ENCODE measurements at places on chromosomes 5 and 9.

DNA sequence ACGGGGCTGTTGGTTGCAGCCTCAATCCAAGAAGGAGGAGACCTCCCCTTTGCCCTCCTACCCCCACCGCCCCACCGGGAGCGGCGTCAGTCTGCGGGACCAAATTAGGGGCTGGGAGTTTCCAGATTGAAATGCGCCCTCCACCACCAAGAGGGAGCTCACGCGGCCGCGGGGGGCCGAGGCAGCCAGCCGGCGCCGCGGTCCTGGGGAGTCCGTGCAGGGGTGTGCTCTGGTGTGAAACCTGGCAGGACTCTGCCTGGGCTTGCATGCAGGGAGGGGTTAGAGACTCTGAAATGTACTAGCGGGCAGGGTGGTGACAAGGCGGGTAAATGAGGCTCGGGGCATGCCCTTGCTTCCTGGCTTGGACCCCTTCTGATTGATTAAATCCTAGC lies 989 bp upstream of the FBN2 start:
- DNase-seq: no peak

- no peak for DNase-seq
Observed at GRCh38 chr5:72597456-72597948, 90.3 kb upstream of the ZNF366 start.

DNA sequence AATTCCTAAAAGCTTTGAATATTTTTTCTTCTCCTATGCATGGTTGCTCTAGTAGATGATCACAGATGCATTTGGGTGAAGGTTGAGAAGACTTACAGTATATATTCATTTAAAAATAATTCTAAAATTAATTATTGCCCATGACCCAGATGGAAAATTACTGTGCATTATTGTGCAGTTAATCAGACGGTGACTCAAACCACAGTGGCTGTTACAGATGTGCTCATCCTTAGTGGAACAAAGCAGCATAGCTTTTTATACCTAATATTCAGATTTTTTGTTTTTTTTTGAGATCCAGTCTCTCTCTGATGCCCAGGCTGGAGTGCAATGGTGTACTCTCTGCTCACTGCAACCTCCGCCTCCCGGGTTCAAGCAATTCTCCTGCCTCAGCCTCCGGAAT lies 10.7 kb downstream of the OR2V1 start:
- DNase-seq: no peak

DNA sequence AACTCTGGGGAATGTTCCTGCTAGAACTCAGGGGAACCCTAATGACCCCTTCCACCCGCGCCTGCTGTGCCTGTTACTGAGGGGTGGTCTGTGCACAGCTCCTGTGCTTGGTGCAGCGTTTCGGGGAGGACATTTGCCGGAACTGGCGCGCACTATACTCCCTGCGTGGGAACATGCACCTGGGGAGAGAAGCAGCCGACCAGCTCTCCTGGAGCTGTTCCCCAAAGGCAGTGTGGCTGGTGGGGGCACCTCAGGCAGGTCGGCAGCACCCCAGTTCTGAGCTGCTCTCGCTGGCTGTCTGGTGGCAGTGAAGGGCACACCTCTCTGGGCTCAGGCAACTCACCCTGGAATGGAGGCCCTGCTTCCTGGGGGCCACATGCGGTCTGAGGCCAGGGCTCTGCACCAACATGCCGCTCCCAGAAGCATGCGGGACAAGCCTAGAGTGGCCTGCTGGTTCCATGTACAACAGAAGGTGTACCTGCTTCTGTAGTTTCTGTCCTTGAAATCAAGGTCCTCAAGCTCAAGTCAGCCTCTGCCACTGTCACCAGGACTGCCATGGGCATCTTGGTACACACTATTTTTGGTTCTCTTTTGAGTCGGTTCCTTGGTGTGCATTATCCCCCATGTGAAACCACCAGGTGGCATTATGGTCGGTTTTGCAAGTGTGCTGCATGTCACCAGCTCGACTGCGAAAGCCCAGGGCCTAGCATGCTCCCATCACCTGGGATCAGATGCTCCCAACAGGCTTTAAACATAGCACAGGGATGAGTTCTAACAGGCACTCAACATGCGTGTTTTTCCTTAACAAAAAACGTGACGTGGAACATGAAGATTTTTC lies 7.8 kb upstream of the MRNIP start:
- DNase-seq: no peak

- DNase-seq: no peak
Observed at GRCh38 chr9:22446950-22447617, 460 bp downstream of the DMRTA1 start.

- no peak for DNase-seq
Observed at GRCh38 chr9:7782400-7783120, 17.0 kb downstream of the DMAC1 start.

DNA sequence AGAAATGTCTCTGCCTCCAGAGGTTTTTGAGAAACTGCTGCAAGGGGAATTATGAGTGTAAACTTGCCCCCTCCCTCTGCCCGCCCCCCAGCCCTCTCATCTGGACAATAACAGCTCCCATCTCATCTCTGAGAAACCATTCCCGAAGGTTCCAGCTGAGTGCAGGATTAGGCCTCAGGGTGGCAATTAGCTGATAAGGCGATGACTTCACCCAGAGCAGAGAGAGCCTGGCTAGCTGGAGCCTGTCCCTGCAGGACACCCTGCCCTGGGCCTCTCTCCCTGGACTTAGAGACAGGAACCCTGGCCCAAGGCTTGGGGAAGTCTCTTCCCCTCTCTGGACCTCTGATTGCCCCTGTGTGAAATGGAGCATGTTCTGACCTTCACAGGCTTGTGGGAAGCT lies 45.7 kb upstream of the HAND1 start:
- DNase-seq: no peak

DNA sequence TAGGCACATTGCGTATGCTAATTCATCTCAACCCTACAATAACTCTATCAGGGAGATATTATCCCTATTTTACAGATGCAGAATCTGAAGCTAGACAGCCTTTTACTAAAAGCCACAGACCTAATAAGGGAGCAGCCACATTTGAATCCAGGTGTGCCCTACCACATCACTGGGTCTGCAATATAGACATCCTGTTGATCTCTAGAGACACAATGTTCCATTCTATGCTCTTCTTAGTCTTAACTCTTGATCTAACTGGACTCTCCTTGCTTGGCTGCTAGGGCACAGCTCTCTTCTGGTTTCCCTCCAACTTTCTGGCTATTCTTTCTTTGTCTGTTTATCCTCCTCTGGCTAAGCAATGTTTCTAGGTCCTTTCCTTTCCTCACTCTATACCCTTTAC lies 1.4 kb upstream of the SPATA6L start:
- no peak for DNase-seq

- DNase-seq: no peak
Observed at GRCh38 chr9:27584931-27585330, 11.7 kb upstream of the C9orf72 start.

DNA sequence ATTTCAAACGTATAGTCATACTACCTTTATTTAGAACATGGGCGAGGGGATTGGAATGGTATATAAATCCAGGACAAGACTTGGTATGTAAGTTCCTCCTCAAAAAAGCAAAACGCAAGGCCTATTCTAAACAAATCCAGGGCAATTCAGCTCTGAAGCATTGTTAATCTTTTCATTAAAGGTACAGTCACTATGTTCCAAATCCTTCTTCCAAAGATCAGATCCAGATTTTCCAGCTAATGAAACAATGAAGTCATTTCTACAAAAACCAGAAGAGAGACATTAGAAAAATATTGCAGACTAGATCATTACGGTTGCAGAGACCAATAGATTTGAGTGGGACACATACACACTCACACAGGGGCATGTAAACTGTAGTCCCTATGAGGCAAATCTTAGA lies 116.1 kb upstream of the BNC2 start:
- DNase-seq: no peak

DNA sequence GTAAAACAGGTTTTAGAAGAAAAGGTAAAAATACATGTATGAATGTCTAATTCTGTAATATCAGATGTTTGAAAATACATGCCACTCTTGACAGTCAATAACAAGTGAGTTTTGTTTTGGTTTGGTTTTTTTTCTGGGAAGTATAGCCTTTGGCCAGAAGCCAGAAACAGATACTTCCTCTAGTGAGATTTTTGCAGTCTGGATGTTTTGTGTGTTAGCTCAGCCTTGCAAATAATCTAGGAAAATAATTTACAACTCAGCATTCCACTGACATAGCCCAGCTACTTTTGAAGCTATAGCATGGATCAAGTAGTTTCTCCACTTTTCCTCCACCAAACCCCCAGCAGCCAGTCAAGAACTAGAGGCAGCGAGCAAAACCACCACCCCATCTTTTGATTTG lies 56.7 kb downstream of the SLC1A1 start:
- DNase-seq: no peak

DNA sequence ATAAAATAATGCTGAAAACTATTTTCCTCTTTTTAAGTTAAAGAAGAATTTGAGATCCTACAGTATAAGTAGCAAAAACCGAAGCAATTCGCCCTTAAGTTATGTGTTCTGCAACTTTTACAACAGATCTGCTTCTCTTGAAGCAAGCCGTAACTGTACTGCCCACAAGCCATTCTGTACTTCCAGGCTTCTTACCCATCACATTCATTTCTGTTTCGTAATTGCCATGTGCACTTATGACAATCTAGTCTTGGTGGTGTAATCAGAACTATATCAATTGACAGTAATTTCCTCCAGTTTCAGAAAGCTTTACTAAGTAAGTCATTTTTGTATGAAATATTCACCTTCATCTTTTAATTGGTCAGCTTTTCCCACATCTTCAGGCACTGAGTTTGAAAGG lies 13.8 kb downstream of the SGTB start:
- no peak for DNase-seq

GRCh38 chr5:162407614-162408013 lies 340.0 kb downstream of the GABRG2 start:
- DNase-seq: no peak

GRCh38 chr5:77778398-77778797 lies 2.3 kb upstream of the TBCA start:
- DNase-seq: no peak

DNA sequence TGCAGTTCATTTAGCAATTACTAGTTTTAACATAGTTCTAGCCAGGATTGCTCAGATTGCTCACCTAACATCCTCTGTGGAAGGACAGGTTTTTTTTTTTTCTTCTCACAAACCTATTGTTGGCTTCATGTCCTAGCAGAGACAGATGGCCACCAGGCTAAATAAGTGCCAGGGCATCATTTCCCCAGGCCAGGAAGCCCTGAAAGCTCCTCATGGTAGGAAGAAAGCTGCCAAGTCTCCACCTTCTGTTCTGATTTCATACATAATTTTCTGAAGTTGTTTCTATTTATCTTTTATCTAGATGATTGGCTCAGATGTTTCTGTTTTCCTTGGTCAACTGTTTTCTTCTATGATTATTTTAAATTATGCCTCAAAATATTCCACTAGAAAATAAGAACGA lies 31.0 kb downstream of the EFCAB9 start:
- no peak for DNase-seq

- DNase-seq: no peak
Observed at GRCh38 chr5:149873896-149874295, 70.7 kb downstream of the PDE6A start.

- no peak for DNase-seq
Observed at GRCh38 chr9:134690946-134691694, 49.5 kb downstream of the COL5A1 start.

- no peak for DNase-seq
Observed at GRCh38 chr9:69412741-69413150, 87.7 kb downstream of the ENTREP1 start.

GRCh38 chr9:132409828-132410528 lies at the start of gene CFAP77:
Gene CFAP77, plus strand, starts transcription at chr9:132410211. Its CDS starts 61 bp downstream, at chr9:132410272.
- no peak for DNase-seq

GRCh38 chr5:158308429-158309025 lies 449.6 kb upstream of the CLINT1 start:
- no peak for DNase-seq

GRCh38 chr9:4424038-4424437 lies 66.2 kb upstream of the SLC1A1 start:
- DNase-seq: no peak

DNA sequence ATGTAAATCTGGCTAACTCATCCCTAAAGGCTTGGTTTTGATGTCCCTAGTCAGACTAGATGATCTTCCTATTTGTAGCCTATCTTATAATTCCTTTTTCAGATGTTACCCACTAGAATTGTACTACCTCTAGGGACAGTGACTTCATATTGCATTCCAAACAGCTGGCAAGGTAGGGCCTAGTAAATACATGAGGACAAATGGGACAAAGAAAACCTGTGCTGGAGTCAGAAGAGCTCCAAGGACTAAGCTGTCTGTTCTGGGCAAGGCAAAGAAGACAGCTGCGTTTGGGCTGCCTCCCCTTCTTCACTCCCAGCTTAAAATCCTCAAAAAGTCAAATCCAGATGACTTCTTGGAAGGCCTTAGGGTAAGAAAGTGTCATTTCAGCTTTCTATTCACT lies 10.0 kb downstream of the DMXL1 start:
- DNase-seq: no peak

DNA sequence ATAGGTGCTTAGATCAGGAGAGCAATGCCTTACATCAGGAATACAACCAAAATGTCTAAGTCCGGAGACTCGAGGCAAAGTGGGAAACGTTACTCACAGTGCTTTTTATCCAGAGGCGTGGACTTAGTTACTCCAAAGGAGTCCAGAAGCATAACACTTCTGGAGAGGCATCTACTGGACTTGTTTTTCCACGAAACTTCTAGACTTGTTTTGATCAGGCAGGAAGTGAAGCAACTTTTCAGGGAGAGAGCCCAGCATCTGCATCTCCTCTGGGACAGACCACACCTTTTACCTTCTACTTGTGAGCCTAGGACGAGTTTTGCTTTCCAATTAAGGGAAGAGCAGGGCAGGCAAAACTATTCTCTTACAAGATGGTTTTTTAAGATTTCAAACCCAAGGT lies 1.2 kb upstream of the TJP2 start:
- DNase-seq: no peak

GRCh38 chr5:59287884-59288283 lies 605.6 kb downstream of the PDE4D start:
- DNase-seq: no peak

- DNase-seq: no peak
Observed at GRCh38 chr9:27157736-27158135, 48.7 kb downstream of the TEK start.

DNA sequence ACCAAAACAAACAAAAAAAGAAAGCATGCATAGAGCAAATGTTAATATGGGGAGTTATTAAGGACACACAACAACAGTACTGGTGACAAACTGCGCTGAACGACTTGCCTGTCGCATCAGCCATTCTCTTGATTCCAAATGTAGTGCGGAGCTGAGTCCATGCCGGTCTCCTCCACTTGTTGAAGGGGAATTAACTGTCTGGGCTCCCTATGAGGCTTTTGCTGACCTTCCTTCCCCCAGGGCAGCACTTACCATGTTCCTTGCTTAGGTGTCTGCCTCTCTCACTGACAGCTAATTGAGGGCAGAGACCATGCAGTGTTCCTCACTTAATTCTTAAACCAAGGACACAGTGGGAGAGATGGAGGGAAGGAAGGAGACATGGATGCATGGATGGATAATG lies 40.8 kb upstream of the FAT2 start:
- DNase-seq: no peak

- DNase-seq: no peak
Observed at GRCh38 chr9:69168709-69169217, 5.3 kb upstream of the TJP2 start.

All from stimulated activated CD8-positive, alpha-beta memory T cell treated with anti-CD3 and anti-CD28 coated beads, Interleukin-4, amount 100 ng/mL, for 1 hour (primary cell).